ENCODE measurements at places on chromosomes 5 and 9.

- DNase-seq: no peak
Measured at GRCh38 chr5:150279330-150280020, 10.1 kb downstream of the CAMK2A start.

DNA sequence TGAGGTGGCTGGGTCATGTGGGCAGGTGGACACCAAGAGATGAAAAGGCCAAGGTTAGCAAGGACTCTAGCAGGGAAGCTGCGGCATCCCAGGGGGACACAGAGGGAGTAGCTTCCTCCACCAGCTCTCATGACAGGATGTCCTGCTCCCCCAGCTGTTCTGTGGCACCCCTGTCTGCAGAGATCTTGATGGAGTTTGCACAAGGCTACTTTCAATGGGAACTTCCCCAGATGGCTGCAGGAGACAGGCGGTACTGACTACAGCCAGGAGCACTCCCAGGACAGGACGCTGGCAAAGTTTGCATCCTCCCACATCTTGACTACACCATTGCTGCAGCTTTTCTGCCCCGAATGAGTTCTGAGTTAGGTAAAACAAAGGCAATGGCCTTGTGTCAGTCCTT is 312.8 kb downstream of the TLE4 start:
- no peak for DNase-seq

DNA sequence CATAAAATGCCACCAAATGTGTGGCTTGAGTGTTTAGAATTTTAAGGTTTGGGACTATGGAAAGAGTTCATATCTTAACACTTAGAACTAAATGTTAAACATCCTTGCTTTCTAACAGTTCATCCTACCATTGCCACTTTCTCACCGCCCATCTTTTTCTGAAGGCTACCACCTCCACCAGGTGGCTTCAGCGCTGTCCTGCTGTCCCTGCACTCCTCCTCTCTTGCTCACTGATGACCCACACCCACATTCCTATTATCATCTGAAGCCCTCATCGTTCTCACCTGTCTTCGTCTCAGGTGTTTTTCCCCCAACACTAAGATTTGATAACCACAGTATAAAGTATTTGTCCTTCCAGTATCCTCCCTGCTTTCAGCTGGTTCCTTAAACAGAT is 7.4 kb downstream of the MEGF10 start:
- DNase-seq: no peak

- no peak for DNase-seq
Measured at GRCh38 chr5:84372066-84372695, 12.5 kb downstream of the EDIL3 start.

GRCh38 chr5:107925200-107925599 is 254.5 kb upstream of the EFNA5 start:
- no peak for DNase-seq

GRCh38 chr5:134490255-134490924 is 35.1 kb upstream of the JADE2 start:
- no peak for DNase-seq

- no peak for DNase-seq
Measured at GRCh38 chr9:89734600-89735041, 129.8 kb downstream of the GADD45G start.

DNA sequence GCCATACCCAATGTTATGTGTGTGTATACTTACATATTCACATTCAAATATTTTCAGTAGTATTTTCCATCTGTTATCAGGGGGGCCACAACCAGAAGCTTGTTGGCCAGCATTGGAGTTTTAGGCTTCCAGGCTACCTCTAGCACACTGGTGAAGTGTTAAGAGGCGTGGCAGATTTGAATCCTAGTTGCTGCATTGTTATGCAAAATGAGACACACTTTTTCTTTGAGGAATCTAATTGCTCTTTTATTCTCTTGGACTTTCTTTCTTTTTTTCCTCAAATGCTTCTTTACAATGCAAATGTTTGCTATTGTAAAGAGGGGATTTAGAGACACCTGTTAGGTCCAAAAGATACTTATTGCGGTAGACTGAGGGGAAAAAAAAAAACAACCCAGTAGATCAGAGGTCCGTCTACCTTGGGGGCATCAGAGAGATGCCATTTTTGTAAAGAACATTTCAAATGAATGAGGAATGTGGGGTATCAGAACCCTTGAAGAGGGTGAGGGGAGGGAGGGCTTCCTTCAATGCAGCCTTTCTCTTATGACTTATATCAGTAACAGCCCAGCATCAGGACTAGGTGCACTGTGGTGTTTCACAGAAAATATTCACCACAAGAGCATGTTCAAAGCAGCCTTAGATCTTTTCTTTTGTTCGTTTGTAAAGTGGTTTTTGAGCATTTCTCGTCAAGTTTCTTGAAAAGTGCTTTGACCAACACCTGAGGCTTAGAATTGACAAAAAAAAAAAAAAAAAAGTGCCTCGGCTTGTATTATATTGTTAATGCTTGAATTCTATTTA is 3.8 kb downstream of the SMARCA2 start:
- no peak for DNase-seq

DNA sequence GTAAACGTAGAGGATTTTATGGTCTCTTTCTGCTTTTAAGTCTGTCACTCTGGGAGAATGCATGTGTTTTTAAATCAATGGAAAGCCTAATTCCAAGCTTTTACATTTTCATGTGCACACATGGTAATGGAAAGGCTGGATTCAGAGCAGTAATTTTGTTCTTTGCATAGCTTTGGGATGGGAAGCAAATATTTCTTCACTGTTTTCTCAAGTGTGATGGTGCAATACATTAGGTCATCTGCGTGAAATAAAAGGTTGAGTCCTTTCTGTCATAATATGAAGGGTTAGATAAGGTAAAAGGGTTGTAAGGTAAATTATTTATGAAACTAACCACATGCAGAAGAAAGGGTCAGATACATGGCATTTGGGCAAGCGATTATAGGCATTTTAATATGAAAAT is 88.2 kb upstream of the NR3C1 start:
- DNase-seq: no peak

GRCh38 chr5:73387601-73388305 is 60.8 kb downstream of the FOXD1 start:
- DNase-seq: no peak

- DNase-seq: no peak
Measured at GRCh38 chr9:77507212-77507961, 140.7 kb downstream of the GNA14 start.

- no peak for DNase-seq
Measured at GRCh38 chr9:94822273-94822672, 95.8 kb downstream of the AOPEP start.

DNA sequence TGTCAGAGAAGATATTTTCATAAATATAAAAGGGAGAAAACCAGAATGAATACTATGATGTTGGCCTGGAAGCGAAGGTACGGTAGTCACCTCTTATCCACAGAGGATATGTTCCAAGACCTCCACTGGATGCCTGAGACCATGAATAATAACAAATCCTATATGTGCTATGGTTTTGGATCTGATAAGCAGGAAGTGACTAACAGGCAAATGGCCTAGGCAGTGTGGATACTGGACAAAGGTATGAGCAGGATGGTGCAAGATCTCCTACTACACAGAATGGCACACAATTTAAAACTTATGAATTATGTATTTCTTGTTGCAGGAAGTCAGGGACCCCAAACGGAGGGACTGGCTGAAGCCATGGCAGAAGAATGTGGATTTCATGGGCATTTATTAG is 48.2 kb downstream of the ADAMTS12 start:
- DNase-seq: no peak

GRCh38 chr5:139551191-139551889 is 9.8 kb upstream of the UBE2D2 start:
- no peak for DNase-seq

DNA sequence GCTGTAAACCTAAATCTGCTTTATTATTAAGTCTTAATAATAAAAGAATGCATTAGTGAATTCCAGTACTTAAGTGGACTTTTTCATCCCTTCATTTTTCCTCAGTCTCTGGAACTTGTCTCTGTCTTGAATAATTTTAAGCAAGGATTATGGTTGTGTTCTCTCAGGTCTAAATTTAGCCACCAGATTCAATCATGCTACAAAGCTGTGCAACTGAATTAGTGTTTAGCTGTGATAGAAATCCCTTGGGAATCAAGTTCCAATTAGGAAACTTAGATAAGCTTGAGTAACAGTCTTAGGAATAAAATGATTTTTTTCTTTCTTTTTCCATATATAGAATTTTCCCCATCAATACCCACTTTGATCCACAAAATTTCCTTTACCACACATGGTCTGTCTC is 104.3 kb downstream of the PLPPR1 start:
- no peak for DNase-seq

- no peak for DNase-seq
Measured at GRCh38 chr5:58136406-58136805, 323.5 kb downstream of the PLK2 start.

- no peak for DNase-seq
Measured at GRCh38 chr5:72651109-72651508, 143.9 kb upstream of the ZNF366 start.

DNA sequence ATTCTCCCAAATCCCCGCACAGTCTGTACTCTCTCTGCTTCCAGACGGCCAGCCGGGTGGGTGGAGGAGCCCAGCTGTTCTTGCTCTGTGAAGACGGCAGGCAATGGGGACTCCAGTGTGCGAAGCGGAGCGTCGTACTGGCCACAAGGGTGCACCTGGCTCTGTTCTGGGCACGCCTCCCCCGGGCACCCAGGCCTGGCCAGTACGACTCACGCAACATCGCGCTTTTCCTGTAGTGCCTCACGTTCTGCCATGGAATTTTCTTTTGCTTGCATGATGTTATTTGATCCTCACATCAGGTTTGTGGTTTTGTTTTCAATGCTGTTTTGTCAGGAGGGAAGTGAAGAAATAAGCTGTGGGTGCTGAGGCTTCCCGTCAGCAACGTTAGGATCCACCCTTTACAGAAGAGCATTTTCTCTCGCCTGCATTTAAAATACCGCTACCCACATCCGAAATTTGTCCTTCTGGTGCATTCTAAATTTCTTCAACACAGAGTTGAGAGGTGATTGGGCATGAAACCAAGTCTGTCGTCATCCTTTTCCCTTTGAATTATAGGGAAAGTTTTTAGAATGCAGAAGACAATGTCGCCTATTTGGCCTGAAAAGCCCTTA is 311.7 kb downstream of the TRIM36 start:
- DNase-seq: no peak

- no peak for DNase-seq
Measured at GRCh38 chr5:88805151-88805784, 77.7 kb downstream of the MEF2C start.

DNA sequence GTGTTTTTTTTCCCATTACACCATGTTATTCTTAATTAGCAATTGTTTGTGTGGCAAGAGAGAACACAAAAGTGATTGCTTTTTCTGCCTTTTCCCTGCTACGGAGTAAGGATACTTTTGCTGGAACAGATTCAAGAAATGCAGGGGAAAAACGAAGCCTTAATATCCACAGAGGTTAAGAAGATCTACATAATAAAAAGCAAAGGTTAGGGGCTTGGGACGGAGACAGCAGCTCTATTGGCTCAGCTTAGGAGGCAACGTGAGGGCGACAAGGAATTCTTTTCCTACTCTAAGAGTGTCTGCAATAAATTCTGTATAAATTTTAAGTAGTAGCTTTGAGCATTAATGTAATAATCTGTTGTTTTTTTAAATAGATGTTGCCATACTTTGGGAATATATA is 693.3 kb downstream of the DTWD2 start:
- no peak for DNase-seq

DNA sequence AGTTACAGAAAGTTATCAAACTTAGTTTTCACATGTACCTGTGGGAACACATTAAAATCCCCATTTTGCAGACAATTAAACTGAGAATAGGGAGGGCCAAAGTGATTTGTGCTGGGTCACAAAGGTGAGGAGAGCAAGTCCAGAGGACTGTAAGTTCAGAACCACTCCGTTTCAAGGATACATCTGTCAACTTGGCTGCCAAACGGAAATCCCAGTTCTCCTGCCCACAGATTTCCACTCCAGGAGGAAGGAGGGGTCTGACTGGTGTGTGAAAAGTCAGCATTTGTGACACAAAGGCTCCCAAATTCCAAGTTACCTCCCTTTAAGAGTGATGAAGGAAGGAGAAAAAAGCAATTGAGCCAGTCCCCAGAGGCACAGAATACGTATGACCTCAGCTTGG is 42.3 kb downstream of the PRELID2 start:
- DNase-seq: no peak

- DNase-seq: peak; percentile 93
Measured at GRCh38 chr5:143403593-143404415, at the start of gene NR3C1. Gene NR3C1, minus strand, starts transcription at chr5:143403686. Its CDS starts 2,847 bp downstream, at chr5:143400839.

DNA sequence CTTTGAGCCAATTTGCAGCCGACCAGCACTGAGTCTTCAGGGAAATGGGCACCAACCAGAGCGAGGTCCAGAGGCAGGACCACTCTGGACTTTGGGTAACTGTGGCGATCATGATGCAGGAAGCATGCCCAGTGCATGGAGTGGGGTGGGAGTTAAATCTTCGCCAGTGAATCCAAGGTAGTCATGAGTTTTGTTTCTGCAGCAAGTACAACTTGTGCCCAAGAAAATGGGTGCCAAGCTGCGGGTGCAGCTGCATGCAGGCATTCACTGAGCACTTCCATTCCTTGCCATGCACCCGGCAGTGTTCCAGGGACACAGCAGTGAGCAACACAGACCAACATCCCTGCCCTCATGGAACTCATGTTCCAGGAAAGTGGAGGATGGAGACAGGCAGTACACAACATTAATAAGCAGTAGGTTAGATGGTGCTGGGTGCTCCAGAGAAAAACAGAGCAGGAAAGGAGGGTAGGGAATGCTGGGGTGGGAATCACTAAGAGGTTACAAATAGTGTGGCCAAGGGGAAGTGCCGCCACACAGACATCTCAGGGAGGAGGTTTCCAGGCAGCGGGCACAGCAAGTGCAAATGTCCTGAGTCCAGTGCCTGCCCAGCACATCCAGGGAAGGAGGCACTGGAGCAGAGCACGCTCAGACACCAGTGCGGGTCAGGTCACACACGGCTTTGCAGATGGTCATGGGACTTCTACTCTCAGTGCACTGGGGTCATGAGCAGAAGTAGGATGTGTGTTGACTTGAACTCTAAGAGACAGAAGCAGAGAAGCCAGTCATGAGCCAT is 48.2 kb upstream of the LMX1B start:
- no peak for DNase-seq

DNA sequence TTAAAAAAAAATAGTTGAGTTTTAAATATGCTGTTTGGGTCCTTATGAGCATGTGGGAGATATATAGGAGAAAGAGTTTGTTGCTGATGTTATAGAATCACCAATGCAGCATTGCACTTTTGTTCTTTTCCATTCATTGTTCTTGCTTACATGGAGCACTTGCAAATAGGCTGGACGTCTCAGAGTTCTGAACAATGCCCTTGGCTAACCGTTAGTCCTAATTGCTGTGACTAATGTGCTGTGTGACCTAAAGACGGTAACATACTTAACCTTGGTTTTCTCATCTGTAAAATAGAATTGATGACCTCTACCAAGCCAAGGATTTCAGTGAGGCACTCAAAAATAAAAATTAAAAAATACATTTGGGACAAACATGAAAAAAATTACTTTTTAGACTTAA is 29.8 kb downstream of the PIK3R1 start:
- no peak for DNase-seq

- no peak for DNase-seq
Measured at GRCh38 chr5:87408204-87408603, 4.5 kb downstream of the CCNH start.

GRCh38 chr9:33161589-33162132 is 5.5 kb downstream of the B4GALT1 start:
- no peak for DNase-seq

Data from putamen (tissue), 1 donor.